Neuronal stem cell (in vitro differentiated cells): ENCODE measurements at places on chromosomes 12 and 14.

- peaks cover 97% of the 10 kb centered on the region for H3K36me3 ChIP-seq
- no peak overlapping the region for H3K4me3 ChIP-seq
- DNase-seq, result no peak
Observed at GRCh38 chr12:48128800-48129199, 9.6 kb downstream of the PFKM start.

GRCh38 chr14:44438936-44439335, 68.1 kb downstream of the FSCB start:
- H3K4me1 ChIP-seq, result no peaks in the 10 kb centered on the region
- no peaks in the 10 kb centered on the region for H3K27me3 ChIP-seq
- DNase-seq, result no peak
- H3K36me3 ChIP-seq, result no peaks in the 10 kb centered on the region

DNA sequence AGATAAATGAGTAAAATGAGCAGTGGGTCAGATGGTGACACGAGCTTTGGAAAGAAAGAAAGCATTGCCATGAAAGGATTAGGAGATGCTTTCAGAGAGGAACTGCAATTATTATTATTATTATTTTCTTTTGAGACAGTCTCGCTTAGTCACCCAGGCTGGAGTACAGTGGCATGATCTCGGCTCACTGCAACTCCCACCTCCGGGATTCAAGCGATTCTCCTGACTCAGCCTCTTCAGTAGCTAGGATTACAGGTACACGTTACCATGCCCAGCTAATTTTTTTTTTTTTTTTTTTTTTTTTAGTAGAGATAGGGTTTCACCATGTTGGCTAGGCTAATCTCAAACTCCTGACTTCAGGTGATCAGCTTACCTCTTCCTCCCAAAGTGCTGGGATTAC, 77.4 kb downstream of the ST8SIA1 start:
- H3K36me3 ChIP-seq, result no peaks in the 10 kb centered on the region
- H3K4me3 ChIP-seq, result no peak overlapping the region
- H3K4me1 ChIP-seq, result peaks cover 33% of the 10 kb centered on the region
- no peak overlapping the region for H3K27ac ChIP-seq
- DNase-seq, result no peak
- no peaks in the 10 kb centered on the region for H3K27me3 ChIP-seq

DNA sequence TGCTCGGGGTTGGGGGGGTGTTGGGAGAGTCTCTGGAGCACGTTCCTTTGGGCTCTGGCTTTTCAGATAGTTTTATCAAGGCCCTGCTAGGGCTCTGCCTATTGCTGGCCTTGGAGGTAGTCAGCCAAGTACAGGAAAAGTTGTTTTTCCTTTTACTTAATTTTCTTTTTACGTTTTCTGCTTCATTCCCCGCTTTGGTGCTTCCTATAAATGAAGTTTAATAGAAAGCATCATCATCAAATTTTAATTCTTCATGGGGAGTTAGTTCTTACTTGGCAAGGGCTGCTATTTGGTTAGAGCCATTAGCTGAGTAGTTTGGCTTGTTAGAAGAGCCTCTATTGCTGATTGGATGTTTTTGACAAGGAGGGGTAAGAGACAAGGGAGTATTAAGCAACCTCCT, 15.1 kb upstream of the ADAM21 start:
- H3K27ac ChIP-seq, result no peak overlapping the region
- no peaks in the 10 kb centered on the region for H3K4me1 ChIP-seq
- no peak overlapping the region for H3K4me3 ChIP-seq

GRCh38 chr12:21413369-21414277, 23.8 kb upstream of the PYROXD1 start:
- H3K36me3 ChIP-seq, result no peaks in the 10 kb centered on the region
- peaks cover 1% of the 10 kb centered on the region for H3K4me1 ChIP-seq
- no peaks in the 10 kb centered on the region for H3K27me3 ChIP-seq
- H3K4me3 ChIP-seq, result no peak overlapping the region
- no peak for DNase-seq

DNA sequence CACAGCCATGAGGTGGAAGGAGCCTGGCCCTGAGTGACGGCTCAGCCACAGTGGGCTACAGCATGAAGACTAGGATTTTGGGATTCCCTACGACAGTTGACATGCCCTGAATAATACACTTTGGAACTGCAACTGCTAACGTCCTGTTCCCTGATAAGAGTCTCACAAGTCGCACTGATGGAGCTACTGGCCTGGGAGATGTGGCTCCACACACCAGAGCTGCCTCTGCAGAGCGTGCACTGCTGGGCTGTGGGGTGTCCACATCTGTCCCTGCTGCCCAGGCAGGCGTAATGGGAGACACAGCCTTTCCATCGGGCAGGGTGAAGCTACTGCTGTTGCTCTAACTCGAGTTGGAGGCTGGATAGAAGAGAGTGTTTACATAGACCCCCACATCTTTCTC, 42.7 kb upstream of the RASSF3 start:
- peaks cover 4% of the 10 kb centered on the region for H3K4me1 ChIP-seq
- no peaks in the 10 kb centered on the region for H3K27me3 ChIP-seq
- H3K27ac ChIP-seq, result no peak overlapping the region
- no peaks in the 10 kb centered on the region for H3K36me3 ChIP-seq
- peak overlapping the region; percentile 16 for H3K4me3 ChIP-seq

- no peak for DNase-seq
- H3K36me3 ChIP-seq, result no peaks in the 10 kb centered on the region
- H3K27me3 ChIP-seq, result peaks cover 11% of the 10 kb centered on the region
- peaks cover 6% of the 10 kb centered on the region for H3K4me1 ChIP-seq
- no peak overlapping the region for H3K27ac ChIP-seq
- no peak overlapping the region for H3K4me3 ChIP-seq
Observed at GRCh38 chr14:97219431-97220017, 422.3 kb downstream of the VRK1 start.

GRCh38 chr12:19382111-19382526, 57.2 kb upstream of the AEBP2 start:
- no peak for DNase-seq
- peak overlapping the region; percentile 25 for H3K27ac ChIP-seq
- peaks cover 21% of the 10 kb centered on the region for H3K36me3 ChIP-seq
- no peaks in the 10 kb centered on the region for H3K27me3 ChIP-seq

GRCh38 chr14:23183479-23183878, at the start of gene SLC7A8:
TSS of gene SLC7A8 (minus strand) at chr14:23183660. CDS start at chr14:23182914, 746 bp downstream.
- peak within 1 kb of the TSS; percentile 61 for H3K27ac ChIP-seq
- no peak for DNase-seq
- H3K4me3 ChIP-seq, result peak within 1 kb of the TSS; percentile 49

DNA sequence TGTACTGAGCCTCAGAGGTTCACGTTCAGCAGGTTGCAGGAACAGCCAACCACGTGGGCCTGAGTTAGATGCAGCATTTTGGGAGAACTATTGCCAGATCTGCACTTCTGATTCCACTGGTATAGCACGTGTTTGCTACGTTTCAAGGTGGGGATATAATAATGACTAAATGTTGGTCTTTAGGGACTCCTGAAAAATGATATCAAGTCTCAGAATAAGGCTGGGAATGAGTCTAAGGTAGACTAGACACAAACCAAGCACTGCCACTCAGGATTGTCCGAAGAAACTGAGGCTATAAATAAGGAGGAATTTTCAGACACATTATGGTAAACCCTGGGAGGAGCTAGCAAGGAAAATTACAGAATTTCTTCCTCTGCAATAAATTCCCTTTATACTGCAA, 98.1 kb downstream of the ESR2 start:
- H3K4me1 ChIP-seq, result peaks cover 19% of the 10 kb centered on the region
- no peak overlapping the region for H3K4me3 ChIP-seq
- H3K27ac ChIP-seq, result no peak overlapping the region

DNA sequence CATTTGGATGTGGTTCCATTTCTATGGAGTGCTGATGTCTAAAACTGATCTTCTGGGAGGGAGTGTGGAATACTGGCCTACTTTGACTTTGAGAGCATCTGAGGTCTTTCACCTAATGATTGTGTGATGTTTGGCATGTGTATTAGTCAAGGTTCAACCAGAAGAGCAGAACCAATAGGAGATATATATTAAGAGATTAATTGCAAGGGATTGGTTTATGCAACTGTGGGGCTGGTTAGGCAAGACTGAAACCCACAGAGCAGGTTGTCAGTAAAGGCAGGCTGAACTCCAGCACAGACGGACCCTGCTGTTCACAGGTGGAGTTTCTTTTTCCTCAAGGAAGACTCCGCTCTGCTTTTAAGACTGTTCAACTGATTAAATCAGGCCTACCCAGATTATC, 11.6 kb downstream of the BMAL2 start:
- no peaks in the 10 kb centered on the region for H3K27me3 ChIP-seq
- H3K4me1 ChIP-seq, result no peaks in the 10 kb centered on the region
- DNase-seq, result no peak
- H3K27ac ChIP-seq, result no peak overlapping the region
- H3K4me3 ChIP-seq, result no peak overlapping the region

- no peaks in the 10 kb centered on the region for H3K36me3 ChIP-seq
- peaks cover 13% of the 10 kb centered on the region for H3K4me1 ChIP-seq
- H3K27ac ChIP-seq, result no peak overlapping the region
- no peaks in the 10 kb centered on the region for H3K27me3 ChIP-seq
Observed at GRCh38 chr12:122067966-122068365, 10.6 kb upstream of the MLXIP start.

DNA sequence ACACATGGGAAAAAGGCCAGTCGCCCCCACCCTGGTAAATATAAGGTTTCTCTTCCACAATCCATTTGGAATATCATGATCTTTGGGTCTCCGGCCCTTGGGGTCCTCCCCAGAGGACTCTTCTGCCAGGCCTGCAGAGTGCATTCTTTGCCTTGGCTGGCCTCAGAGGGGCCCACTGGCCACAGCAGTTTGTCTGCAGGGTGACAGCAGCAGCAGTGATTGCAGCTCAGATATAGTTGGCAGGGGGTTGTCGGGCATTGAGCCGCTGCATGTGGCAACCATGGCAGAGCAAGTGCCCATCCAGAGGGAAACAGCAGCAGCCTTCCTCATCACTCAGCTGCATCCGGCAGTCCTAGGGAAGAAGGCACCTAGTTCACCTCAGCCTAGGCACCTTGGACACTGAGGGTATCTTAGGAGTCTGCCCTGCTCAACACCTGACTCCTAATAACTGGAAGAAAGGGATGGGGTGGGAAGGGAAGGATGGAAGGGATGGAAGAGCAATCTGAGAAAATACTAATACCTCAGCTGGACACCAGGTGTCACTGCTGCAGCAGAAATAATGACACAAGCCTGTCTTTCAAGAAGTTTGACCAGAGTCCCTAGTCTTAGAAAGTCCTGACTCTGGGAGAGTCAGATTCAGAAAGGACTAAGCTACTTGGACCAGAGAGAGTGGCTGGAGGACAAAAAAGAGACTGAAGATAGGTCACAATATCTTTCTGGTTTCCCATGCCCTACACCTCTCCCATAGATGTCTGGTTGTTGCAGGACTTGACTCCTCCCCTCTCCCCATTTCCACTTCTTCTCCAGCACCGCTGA, 8.9 kb downstream of the AJUBA start:
- H3K27me3 ChIP-seq, result no peaks in the 10 kb centered on the region
- DNase-seq, result peak; percentile 49
- peaks cover 80% of the 10 kb centered on the region for H3K36me3 ChIP-seq
- H3K4me1 ChIP-seq, result peaks cover 28% of the 10 kb centered on the region
- no peak overlapping the region for H3K27ac ChIP-seq

- no peak overlapping the region for H3K4me3 ChIP-seq
- H3K27me3 ChIP-seq, result no peaks in the 10 kb centered on the region
- H3K4me1 ChIP-seq, result no peaks in the 10 kb centered on the region
- DNase-seq, result no peak
- H3K27ac ChIP-seq, result no peak overlapping the region
- no peaks in the 10 kb centered on the region for H3K36me3 ChIP-seq
Observed at GRCh38 chr12:32828552-32828951, 68.0 kb downstream of the PKP2 start.

DNA sequence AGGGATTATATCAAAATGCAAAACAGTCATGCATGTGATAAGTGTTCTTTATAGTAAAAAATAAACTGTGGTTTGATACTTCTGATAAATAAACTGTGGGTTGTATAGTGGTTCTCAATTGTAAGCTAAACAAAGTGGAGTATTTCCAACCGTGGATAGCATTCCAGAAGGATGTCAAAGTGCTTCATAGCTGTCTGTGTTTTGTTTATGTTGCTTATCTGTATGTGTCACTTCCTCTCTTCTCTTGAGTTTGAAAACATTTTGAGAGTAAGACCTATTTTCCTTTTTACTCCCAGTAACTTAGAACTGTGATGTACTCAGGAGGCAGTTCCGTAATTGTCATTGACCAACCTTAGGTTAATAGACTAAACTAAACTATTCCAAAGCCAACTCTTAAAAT, 415.8 kb downstream of the TMTC2 start:
- H3K36me3 ChIP-seq, result peaks cover 19% of the 10 kb centered on the region
- H3K27me3 ChIP-seq, result no peaks in the 10 kb centered on the region
- peaks cover 2% of the 10 kb centered on the region for H3K4me1 ChIP-seq
- H3K4me3 ChIP-seq, result no peak overlapping the region
- H3K27ac ChIP-seq, result no peak overlapping the region
- no peak for DNase-seq

DNA sequence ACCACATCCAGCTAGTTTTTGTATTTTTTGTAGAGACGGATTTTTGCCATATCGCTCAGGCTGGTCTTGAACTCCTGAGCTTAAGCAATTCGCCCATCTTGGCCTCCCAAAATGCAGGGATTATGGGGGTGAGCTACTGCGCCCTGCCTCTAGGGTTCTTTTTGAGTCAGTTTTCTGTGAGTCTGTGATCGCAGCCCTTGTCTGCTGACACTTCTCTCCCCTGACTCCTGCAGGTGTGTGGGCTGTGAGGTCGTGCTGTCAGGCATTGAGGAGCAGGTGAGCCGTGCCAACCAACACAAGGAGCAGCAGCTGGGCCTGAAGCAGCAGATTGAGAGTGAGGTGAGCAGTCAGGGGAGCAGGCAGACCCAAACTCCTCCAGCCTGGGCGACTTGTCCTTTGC, 6.3 kb downstream of the COPS7A start:
- no peak overlapping the region for H3K4me3 ChIP-seq
- DNase-seq, result no peak
- H3K27me3 ChIP-seq, result no peaks in the 10 kb centered on the region
- no peak overlapping the region for H3K27ac ChIP-seq
- H3K36me3 ChIP-seq, result peaks cover 64% of the 10 kb centered on the region

DNA sequence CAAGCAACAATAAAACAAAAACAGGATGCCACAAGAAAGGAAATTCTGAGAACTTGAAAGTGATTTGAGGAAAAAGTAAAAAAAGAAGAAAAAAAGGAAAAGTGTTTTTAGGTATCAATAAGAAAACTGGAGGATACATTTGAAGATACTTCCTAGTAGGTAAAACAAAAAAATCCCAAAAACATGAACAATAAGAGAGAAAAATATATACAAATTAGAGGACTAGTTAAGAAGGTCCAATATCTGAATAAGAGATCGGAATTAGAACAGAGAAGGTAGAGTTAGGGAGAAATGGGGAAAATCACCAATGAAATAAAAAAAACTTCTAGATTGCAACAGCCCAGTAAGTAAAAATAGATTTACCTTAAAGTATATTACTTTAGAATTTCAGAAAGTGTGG, 8.8 kb downstream of the DEPDC4 start:
- H3K4me3 ChIP-seq, result no peak overlapping the region
- no peaks in the 10 kb centered on the region for H3K36me3 ChIP-seq
- H3K4me1 ChIP-seq, result no peaks in the 10 kb centered on the region
- H3K27ac ChIP-seq, result no peak overlapping the region
- H3K27me3 ChIP-seq, result no peaks in the 10 kb centered on the region

DNA sequence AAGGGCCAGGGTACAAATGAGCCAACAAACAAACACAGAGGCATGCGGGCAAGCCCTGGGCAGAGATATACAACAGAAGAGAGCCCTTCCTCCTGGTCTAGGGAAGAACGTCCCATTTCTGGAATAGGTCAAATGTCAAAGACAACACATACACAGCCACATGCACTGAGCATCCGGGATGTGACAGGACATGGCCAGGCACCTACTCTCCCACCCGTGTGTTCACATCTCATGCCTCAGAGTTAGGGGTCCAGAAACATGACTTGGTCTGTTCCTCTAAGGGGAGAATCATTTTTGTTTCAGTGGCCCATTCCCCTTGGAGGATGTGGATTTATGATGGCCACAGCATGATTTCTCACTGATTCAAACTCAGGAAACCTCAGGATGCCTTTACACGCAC, 801 bp upstream of the ASB2 start:
- no peak overlapping the region for H3K27ac ChIP-seq
- H3K4me1 ChIP-seq, result peaks cover 10% of the 10 kb centered on the region
- H3K36me3 ChIP-seq, result no peaks in the 10 kb centered on the region
- H3K27me3 ChIP-seq, result no peaks in the 10 kb centered on the region
